Mesothelial cell of epicardium (in vitro differentiated cells): ENCODE measurements at places on chromosomes 6 and 20.

DNA sequence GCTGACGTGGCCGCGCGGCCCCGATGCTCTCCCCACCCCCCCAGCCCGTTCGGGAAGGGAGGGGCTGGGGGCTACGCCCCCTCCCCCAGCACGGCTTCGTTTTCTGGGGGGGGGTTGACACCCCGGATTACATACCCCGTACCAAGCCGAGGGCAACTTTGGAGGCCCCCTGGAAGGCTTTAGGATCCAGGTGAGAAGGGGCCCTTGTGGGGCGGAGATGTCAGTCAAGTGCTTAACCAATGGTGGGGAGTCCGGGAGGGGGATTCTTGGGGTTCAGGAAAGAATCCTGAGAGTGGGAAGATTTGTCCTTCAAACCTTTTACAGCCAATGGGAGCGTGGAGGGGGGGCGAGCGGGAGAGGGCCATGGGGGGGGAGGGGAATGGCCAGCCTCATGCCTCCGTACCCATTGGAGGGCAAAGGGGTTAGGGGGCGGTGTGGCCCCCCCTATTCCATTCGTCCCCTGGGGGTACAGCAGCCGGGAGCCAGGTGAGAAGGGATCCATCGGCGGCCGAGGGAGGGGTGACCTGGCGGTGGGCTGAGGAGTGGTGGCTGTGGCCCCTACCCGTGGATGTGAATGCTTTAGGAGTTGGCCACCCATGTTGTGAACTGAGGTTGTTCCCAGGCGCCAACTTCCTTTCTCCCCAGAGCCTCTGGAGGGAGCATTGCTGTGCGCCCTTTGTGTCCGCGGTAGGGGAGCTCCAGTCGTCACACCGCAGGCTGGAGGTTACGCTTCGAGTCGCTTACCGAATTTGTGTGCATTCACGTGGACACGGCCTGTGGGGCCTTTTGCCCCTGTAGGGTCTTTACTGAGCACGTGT, 682 bp downstream of the BRD2 start:
- peak; percentile 75 for DNase-seq

DNA sequence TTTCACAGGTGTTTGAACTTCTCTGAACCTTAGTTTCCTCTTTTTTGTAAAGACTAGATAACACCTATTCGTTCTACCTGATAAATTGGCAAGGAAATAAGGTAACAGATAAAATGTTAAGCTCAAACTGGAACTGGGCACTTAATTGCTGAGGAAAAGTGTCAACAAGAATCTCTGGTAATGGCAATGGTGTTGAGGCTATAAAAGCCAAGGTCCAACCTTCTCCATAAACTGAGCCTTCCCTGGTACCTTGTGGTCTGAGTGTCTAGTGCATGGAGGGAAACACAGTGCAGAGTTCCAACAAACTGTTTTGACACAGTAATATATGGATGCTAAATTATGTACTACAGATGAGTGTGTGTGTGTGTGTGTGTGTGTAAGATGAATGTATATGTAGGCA, 33.4 kb upstream of the GSTA4 start:
- DNase-seq, result no peak

GRCh38 chr6:111603685-111604084, 2.0 kb downstream of the TRAF3IP2 start:
- no peak for DNase-seq

GRCh38 chr6:85400331-85400730, 49.6 kb upstream of the NT5E start:
- DNase-seq, result no peak

DNA sequence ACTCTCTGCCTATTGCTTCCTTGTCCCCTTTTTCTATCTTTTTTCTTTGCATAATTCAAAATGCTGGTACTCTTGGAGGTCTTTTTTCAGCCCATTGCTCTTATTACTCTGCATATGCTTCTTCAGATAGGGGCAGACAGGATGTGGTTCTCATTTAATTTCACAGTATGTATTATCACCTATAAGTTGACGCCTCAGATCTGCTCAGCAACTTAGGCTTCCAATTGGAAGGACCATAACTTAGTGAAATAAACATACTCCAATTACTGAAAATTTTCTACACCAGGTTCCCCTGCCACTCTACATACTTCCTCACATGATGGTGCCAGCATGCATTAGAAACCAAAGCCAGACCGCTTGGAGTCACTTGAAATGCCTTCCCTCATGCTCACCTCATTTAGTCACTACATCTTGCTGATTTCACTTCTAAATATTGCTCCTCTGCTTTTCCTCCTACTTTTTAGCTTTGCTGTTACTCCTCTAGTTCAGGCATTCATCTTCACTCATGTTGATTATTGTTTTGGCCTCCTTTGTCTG, 34.5 kb upstream of the AHI1 start:
- no peak for DNase-seq

- DNase-seq, result no peak
Observed at GRCh38 chr6:43391440-43392031, 22.1 kb upstream of the ZNF318 start.

GRCh38 chr6:149723771-149724417, 6.0 kb upstream of the LATS1 start:
- no peak for DNase-seq
